ENCODE measurements at places on chromosomes 12 and 14. TPM values are rescaled to one million over a fixed set of nuclear protein-coding genes. Genes with fewer than 3 reads are reported as not detected.

Gene C12orf54
- total RNA-seq, result not detected

Gene RFLNA
- total RNA-seq, result 0.67 TPM

Gene HVCN1
- 14.3 TPM for total RNA-seq

Gene ADAM20
- total RNA-seq, result 4.3 TPM

Gene KHNYN
- 43.9 TPM for total RNA-seq

Gene SMAGP
- 58.2 TPM for total RNA-seq

Gene BCAT1
- total RNA-seq, result 145 TPM

DNA sequence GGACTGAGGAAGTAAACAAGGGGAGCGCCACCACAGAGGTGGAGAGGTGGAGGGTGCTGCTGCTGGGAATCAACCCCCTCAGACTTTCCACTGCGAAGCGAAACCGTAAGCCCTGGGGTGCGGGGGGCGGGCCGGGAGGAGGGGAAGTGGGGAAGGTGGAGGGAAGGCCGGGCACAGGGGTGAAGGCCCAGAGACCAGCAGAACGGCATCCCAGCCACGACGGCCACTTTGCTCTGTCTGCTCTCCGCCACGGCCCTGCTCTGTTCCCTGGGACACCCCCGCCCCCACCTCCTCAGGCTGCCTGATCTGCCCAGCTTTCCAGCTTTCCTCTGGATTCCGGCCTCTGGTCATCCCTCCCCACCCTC is at the start of gene LAG3:
LAG3 (plus strand) TSS at position 190 of the 365 bp plus-strand sequence. CDS start 333 bp downstream, outside the sequence.
- H3K4me1 ChIP-seq, result peaks cover 40% of the 10 kb centered on the region
- no peaks in the 10 kb centered on the region for H3K27me3 ChIP-seq
- H3K27ac ChIP-seq, result peak within 1 kb of the TSS; percentile 72
- DNase-seq, result peak; percentile 77
- peak within 1 kb of the TSS; percentile 38 for H3K4me3 ChIP-seq

DNA sequence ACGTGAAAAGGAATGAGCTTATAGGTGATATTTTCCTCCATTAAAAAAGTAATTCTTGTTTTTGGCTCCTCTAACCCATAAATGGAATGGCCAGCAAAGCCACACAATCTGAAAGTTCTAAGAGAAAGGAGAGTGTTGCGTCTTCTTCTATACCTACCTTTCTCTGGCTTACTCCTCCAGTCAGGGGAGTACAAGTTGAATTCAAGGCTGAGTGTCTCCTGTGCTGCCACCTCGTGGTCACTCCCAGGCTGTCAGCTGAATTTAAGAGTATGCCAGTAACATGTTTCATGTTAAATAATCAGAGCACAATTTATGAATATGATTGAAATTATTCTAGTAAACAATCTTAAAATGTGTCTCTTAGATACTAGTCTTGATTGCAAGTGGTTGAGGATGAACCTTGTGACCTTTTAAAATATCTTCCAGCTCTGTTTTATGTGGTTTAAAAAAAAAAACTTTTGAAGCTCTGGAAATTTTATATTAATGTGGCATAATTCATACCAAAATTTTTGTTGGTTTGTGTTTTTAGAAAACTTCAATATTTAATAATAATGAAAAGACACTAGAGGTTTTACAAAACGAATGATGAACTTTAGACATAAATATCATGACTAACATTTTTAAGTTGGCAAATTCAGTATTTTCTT is 31.7 kb downstream of the PTHLH start:
- H3K4me3 ChIP-seq, result no peak overlapping the region
- H3K4me1 ChIP-seq, result no peaks in the 10 kb centered on the region
- no peaks in the 10 kb centered on the region for H3K36me3 ChIP-seq
- DNase-seq, result peak; percentile 63
- no peaks in the 10 kb centered on the region for H3K27me3 ChIP-seq

GRCh38 chr12:6280053-6280469 is 30.4 kb upstream of the PLEKHG6 start:
- no peaks in the 10 kb centered on the region for H3K27me3 ChIP-seq
- H3K4me3 ChIP-seq, result no peak overlapping the region

DNA sequence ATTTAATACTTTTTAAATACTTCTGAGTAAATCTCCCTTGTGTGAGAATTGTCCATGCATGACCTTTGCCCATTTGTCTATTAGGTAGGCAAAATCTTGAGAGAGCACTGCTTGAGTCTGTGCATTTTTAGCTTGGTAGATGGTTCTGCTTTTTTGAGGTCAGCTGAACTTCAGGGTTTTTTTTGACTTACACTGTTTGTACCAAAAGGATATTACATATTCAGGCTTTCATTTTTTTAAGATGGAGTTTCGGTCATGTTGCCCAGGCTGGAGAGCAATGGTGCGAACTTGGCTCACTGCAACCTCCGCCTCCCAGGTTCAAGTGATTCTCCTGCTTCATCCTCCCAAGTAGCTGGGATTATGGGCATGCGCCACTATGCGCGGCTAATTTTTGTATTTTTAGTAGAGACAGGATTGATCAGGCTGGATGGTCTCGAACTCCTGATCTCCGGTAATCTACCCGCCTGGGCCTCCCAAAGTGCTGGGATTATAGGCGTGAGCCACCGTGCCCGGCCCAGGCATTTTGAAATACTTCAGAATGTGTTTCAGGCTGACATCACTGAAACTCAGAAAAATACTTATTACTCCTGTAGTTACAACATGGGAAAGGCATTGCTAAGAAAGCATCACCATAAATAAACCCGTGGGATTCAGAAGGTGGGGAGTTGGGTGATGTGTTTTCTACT is 11.1 kb downstream of the RASSF3 start:
- H3K4me3 ChIP-seq, result no peak overlapping the region
- DNase-seq, result no peak
- H3K27ac ChIP-seq, result peak overlapping the region; percentile 60
- no peaks in the 10 kb centered on the region for H3K27me3 ChIP-seq
- H3K36me3 ChIP-seq, result no peaks in the 10 kb centered on the region

- H3K27ac ChIP-seq, result no peak overlapping the region
- no peak for DNase-seq
- H3K4me1 ChIP-seq, result no peaks in the 10 kb centered on the region
Measured at GRCh38 chr12:93094988-93095737, 166.1 kb upstream of the EEA1 start.

- peaks cover 36% of the 10 kb centered on the region for H3K36me3 ChIP-seq
- H3K4me3 ChIP-seq, result peak overlapping the region; percentile 71
- peak overlapping the region; percentile 97 for H3K27ac ChIP-seq
- H3K4me1 ChIP-seq, result peaks cover 19% of the 10 kb centered on the region
- no peak for DNase-seq
- H3K27me3 ChIP-seq, result no peaks in the 10 kb centered on the region
Measured at GRCh38 chr14:22839159-22839779, 2.9 kb downstream of the MMP14 start.

GRCh38 chr12:53989227-53990113 is 4.5 kb downstream of the HOXC10 start:
- H3K27ac ChIP-seq, result no peak overlapping the region
- no peak overlapping the region for H3K4me3 ChIP-seq
- H3K27me3 ChIP-seq, result peaks cover 91% of the 10 kb centered on the region
- H3K36me3 ChIP-seq, result no peaks in the 10 kb centered on the region
- DNase-seq, result no peak
- peaks cover 21% of the 10 kb centered on the region for H3K4me1 ChIP-seq

DNA sequence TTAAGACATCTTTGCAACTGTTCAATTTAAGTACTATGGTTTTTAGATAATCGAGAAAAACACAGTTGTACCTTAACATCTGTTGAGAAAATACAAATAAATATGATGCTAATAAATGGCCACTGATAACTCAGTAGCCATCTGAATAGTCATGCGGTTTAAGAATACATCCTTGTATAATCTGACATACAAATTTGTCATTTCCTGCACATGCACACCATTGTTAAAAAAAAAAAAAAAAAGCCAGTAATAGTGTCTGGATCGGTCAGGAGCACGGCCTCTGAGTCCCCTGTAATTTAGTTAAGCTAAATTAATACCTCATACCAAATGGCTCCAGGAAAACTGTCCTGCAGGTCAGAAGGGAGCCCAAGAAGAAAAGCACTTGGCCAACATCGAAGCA is 16.8 kb downstream of the RFC5 start:
- H3K27ac ChIP-seq, result no peak overlapping the region
- H3K36me3 ChIP-seq, result peaks cover 29% of the 10 kb centered on the region
- DNase-seq, result no peak
- no peaks in the 10 kb centered on the region for H3K27me3 ChIP-seq
- no peaks in the 10 kb centered on the region for H3K4me1 ChIP-seq

GRCh38 chr14:56816574-56817391 is 6.5 kb upstream of the OTX2 start:
- H3K36me3 ChIP-seq, result no peaks in the 10 kb centered on the region
- peak; percentile 77 for DNase-seq
- H3K4me1 ChIP-seq, result no peaks in the 10 kb centered on the region
- H3K27ac ChIP-seq, result no peak overlapping the region
- no peak overlapping the region for H3K4me3 ChIP-seq

GRCh38 chr14:79528828-79529416 is 682.4 kb downstream of the DIO2 start:
- H3K4me3 ChIP-seq, result no peak overlapping the region
- H3K36me3 ChIP-seq, result no peaks in the 10 kb centered on the region
- no peaks in the 10 kb centered on the region for H3K27me3 ChIP-seq
- H3K4me1 ChIP-seq, result no peaks in the 10 kb centered on the region
- DNase-seq, result peak; percentile 17
- H3K27ac ChIP-seq, result no peak overlapping the region

GRCh38 chr12:29640589-29641345 is 143.0 kb downstream of the TMTC1 start:
- no peak overlapping the region for H3K4me3 ChIP-seq
- no peak for DNase-seq
- H3K4me1 ChIP-seq, result no peaks in the 10 kb centered on the region
- H3K27me3 ChIP-seq, result no peaks in the 10 kb centered on the region

GRCh38 chr14:81801921-81802320 is 268.3 kb upstream of the SEL1L start:
- no peaks in the 10 kb centered on the region for H3K27me3 ChIP-seq
- no peaks in the 10 kb centered on the region for H3K36me3 ChIP-seq
- no peak for DNase-seq
- H3K27ac ChIP-seq, result no peak overlapping the region
- H3K4me1 ChIP-seq, result no peaks in the 10 kb centered on the region

- H3K4me3 ChIP-seq, result no peak overlapping the region
- H3K27me3 ChIP-seq, result no peaks in the 10 kb centered on the region
- no peak overlapping the region for H3K27ac ChIP-seq
- H3K4me1 ChIP-seq, result no peaks in the 10 kb centered on the region
- no peak for DNase-seq
Measured at GRCh38 chr14:65003394-65003793, 16.7 kb downstream of the FNTB start.

DNA sequence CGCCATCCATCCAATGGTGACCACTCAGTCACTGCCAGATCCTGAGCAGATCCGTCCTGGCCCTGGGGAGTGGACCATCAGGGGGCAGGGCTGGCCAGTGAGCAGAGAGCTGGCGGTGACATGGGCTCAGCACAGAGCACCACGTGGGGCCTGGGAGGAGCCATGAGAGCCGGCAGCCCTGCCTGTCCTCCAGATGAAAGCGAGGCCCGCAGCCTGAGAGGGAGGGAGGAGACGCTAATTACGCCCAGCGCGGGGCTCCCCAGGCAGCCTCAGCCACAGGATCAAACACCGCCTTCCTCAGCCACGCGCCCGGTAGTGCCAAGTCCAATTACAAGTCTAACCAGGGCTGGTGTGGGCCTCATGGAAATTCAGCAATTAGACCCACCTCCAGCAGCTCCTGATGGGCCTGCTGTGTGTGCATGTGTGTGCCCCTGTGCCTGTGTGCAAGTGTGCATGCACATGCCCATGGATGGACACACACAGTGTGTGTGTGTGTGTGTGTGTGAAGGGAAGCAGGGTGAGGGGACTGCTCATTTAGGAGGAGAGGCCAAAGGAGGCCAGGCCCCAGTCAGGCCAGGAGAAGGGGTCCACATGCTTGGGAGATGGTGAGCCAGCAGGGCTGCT is 68.0 kb downstream of the KIF26A start:
- no peaks in the 10 kb centered on the region for H3K36me3 ChIP-seq
- H3K27me3 ChIP-seq, result no peaks in the 10 kb centered on the region
- H3K4me1 ChIP-seq, result peaks cover 9% of the 10 kb centered on the region
- H3K4me3 ChIP-seq, result no peak overlapping the region
- no peak for DNase-seq

GRCh38 chr12:120939523-120939922 is 35.4 kb upstream of the SPPL3 start:
- H3K4me3 ChIP-seq, result no peak overlapping the region
- no peaks in the 10 kb centered on the region for H3K36me3 ChIP-seq
- no peak for DNase-seq
- no peaks in the 10 kb centered on the region for H3K27me3 ChIP-seq
- no peak overlapping the region for H3K27ac ChIP-seq

- peaks cover 78% of the 10 kb centered on the region for H3K4me1 ChIP-seq
- peak; percentile 24 for DNase-seq
- peak overlapping the region; percentile 86 for H3K27ac ChIP-seq
- peak overlapping the region; percentile 45 for H3K4me3 ChIP-seq
Measured at GRCh38 chr12:108633081-108633533, 587 bp downstream of the SELPLG start.

- no peaks in the 10 kb centered on the region for H3K36me3 ChIP-seq
- H3K27ac ChIP-seq, result no peak overlapping the region
- peaks cover 15% of the 10 kb centered on the region for H3K4me1 ChIP-seq
- DNase-seq, result no peak
- no peaks in the 10 kb centered on the region for H3K27me3 ChIP-seq
Measured at GRCh38 chr12:50772470-50772869, 8.6 kb downstream of the ATF1 start.

GRCh38 chr12:50112456-50113218 is 601 bp downstream of the COX14 start:
- H3K27ac ChIP-seq, result peak overlapping the region; percentile 97
- DNase-seq, result peak; percentile 62
- peak overlapping the region; percentile 95 for H3K4me3 ChIP-seq
- peaks cover 40% of the 10 kb centered on the region for H3K4me1 ChIP-seq
- peaks cover 3% of the 10 kb centered on the region for H3K36me3 ChIP-seq

GRCh38 chr14:65132855-65133254 is 30.5 kb upstream of the MAX start:
- H3K36me3 ChIP-seq, result no peaks in the 10 kb centered on the region
- DNase-seq, result no peak
- no peaks in the 10 kb centered on the region for H3K27me3 ChIP-seq
- no peak overlapping the region for H3K4me3 ChIP-seq
- H3K4me1 ChIP-seq, result no peaks in the 10 kb centered on the region

DNA sequence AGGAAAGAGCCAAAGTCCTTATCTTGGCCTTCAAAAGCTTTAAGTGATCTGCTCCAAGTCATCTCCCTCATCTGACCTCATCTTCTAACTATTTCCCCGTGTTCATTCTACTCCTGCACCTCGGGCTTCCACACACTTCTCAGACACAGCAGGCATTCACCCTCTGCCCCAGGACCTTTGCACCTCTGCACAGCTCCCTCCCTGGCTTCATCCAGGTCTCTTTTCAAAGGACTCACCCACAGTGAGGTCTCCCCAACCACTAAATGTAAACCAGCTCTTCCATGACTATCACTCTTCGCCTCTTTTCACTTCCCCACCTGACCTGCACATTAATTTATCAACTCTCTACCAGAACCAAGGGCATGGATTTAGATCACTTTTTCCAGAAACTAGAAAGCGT is 161.8 kb downstream of the PIWIL1 start:
- H3K27me3 ChIP-seq, result no peaks in the 10 kb centered on the region
- H3K4me3 ChIP-seq, result no peak overlapping the region
- no peak for DNase-seq
